NCI-H1436 treated with DMSO at 0.1 percent for 48 hours (cell line): ENCODE measurements at places on chromosomes 4 and X.
A peak's percentile ranks its signal among the peaks of the same experiment; 100 is the strongest.

DNA sequence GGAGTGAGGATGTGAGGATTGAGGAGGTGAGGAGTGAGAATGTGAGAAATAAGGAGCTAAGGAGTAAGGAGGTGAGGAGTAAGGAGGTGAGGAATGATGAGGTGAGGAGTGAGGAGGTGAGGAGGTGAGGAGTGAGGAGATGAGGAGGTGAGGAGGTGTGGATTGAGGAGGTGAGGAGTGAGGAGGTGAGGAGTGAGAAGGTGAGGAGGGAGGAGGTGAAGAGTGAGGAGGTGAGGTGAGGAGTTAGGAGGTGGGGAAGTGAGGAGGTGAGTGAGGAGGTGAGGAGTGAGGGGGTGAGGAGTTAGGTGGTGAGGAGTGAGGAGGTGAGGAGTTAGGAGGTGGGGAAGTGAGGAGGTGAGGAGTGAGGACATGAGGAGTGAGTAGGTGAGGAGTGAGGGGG, 74.8 kb upstream of the MXD4 start:
- no peak for DNase-seq

- no peak for DNase-seq
Measured at GRCh38 chrX:71930298-71930697, 19.7 kb downstream of the NHSL2 start.

DNA sequence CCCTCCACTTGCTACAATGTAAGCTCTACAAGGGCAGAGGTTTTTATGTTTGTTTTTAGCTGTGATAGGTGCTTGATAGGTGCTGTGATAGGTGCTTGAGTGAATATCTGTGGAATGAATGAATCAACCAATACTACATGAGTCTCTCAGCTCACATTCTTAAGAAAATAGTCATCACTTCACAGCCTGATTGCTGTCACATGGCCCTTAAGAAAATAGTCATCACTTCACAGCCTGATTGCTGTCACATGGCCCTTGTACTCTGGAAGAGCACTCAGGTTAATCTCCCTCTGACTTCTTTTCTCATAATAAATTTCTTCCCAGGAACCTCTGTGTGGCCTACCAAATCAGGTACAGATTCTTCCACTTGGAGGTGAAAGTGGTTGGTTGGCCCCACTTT, 335.2 kb downstream of the TENM3 start:
- DNase-seq, result no peak

- no peak for DNase-seq
Measured at GRCh38 chr4:85431156-85431555, 43.8 kb upstream of the ARHGAP24 start.

DNA sequence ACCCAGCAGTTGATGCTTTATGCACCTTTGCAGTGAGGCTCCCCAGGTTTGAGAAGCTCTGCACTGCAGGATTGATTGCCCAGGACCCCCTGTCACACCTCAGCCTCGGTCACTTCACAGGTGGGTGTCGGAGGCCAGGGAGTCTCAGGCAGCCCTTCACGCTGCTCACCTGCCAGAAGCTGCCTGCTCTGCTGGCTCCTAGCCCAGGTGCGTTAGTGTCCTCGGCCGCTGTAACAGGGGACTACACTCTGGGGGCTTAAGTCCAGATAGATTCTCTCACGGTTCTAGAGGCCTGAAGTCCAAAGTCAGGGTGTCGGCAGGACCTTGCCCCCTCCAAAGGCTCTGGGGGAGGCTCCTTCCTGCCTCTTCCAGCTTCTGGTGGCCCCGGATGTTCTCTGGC, 79.9 kb downstream of the CPZ start:
- DNase-seq, result no peak

DNA sequence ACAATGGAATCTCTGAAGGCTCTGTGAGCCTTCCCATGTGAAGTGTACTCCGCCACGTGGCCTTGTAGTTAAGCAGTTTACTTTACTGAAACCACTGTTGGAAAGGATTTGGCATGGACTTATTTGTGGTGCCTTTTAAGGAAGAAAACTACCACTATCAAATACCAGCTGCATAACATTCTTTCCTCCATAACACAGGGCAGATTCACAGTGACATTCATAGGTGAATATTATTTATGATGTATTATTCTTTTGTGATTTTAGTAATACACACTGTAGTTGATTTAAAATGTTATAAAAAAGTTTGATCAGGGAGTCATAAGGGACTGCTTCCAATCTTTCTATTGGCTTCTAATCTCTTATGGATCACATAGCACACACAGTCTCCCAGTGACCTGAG, 192.5 kb upstream of the AGTR2 start:
- no peak for DNase-seq

DNA sequence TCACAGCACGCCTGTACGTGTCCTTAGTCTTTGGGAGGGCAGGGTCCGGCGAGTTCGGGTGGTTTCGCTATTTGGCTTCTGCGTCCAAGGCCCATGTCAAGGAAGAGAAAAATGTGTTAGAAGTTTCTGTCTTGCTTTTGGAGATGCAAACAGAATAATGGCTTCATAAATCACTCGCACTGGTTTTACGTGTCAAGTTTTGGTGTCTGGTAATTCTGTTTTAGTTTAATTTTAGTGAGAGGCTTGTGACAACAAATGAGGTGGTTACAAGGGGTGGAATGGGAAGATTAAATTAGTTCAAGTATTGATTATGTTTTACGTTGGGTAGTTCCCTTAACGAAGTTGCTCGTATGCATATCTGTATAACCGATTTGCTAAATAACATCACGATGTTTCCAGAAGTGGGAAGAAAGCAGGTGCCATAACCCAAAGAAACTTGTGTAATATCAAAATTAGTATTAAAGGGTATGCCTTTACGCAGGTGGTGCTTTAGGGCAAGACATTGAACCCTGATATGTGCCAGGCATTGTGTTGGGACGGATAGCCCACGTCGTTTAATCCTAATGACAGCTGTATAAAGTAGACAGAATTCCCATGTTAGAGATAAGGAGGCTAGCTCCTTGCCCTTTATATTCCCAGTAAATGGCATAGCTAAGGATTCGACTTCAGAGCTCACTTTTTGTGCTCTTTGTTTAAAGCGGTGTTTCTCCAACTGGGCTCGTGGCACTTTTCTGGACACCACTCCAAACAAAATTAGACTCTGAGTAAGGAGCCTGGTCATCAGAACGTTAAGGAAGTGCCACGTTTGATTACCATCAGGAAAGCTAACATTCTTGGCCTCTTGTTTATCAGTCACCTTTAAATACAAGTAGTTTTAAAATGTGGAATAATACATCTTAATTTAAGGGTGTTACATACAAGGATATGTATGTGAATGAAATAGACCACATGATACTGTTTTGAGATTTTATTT, 843 bp downstream of the RPL34 start:
- no peak for DNase-seq

GRCh38 chr4:153428941-153429475, 37.2 kb upstream of the TMEM131L start:
- DNase-seq, result no peak

GRCh38 chr4:118801895-118802575, 33.9 kb downstream of the SEC24D start:
- no peak for DNase-seq

- DNase-seq, result no peak
Measured at GRCh38 chr4:16136827-16137226, 53.0 kb upstream of the PROM1 start.

- no peak for DNase-seq
Measured at GRCh38 chr4:157667836-157668235, 447.3 kb downstream of the GRIA2 start.

GRCh38 chr4:39544580-39545315, 17.5 kb upstream of the UGDH start:
- DNase-seq, result peak; percentile 66

GRCh38 chr4:78689261-78689660, 86.9 kb upstream of the BMP2K start:
- no peak for DNase-seq

DNA sequence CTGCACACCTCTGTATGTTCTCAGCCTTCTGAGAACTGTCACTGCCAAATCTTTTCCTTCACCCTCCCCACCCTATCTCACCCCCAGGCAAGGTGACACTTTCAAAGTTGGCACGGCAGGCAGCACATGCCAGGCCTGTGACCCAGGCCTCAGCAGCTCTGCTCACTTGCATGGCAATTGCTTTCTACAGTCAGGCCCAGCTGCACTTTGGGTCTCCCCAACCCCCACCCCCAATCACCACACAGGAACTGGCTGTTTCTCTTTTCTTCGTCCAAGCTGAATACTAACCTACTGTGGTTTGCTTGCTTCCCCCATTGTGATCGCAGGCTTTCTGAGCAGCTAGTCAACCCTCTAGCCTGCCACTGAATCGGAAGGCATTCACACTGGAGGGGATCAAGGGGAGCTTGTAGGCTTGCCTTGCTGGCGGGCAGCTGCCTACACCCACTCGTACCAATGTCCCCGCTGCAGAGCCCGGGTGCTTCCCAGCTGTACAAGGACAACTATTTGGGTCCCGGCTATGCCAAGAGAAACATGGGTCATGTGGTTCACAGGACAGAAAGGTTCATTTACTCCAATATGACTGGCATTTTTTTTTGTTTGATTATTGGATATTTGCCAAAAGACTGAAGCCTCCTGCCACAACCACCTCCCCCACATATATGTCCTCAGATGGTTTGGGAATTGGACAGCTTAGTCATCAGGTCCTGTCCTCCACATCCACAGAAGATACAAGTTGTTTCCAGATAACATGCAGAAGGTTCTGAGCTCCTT, 28.1 kb downstream of the SLC25A43 start:
- DNase-seq, result no peak

- no peak for DNase-seq
Measured at GRCh38 chr4:120277391-120277790, 210.7 kb upstream of the MAD2L1 start.

- DNase-seq, result no peak
Measured at GRCh38 chr4:68655764-68656444, 14.5 kb downstream of the UGT2B15 start.

GRCh38 chrX:140799216-140799615, 89.7 kb downstream of the LINC00632 start:
- no peak for DNase-seq

GRCh38 chr4:173807347-173807746, 277.3 kb upstream of the HAND2 start:
- DNase-seq, result no peak

- DNase-seq, result peak; percentile 1
Measured at GRCh38 chrX:103211012-103211715, 3.7 kb upstream of the BEX4 start.

GRCh38 chrX:41265615-41266014, 68.3 kb upstream of the DDX3X start:
- DNase-seq, result no peak

DNA sequence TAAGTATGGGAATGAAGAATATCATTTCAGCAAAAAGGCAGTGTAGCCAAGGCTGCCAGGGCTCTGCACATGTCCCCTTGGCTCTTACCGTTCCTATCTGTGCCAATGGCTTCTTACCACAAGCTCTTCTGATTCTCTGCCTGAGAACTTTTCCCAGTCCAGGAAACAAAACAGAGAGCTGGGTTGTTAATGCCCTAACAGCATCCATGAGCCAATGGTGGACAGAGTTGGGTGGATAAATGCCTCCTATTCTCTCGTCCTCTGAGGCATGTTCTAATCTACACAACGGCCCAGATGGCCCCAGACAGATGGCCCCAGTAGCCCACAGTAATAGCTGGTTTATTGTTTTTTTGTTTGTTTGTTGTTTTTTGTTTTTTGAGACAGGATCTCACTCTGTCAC, 28.0 kb downstream of the SCD5 start:
- DNase-seq, result no peak

GRCh38 chr4:31455612-31456011, 735.4 kb downstream of the PCDH7 start:
- DNase-seq, result no peak

DNA sequence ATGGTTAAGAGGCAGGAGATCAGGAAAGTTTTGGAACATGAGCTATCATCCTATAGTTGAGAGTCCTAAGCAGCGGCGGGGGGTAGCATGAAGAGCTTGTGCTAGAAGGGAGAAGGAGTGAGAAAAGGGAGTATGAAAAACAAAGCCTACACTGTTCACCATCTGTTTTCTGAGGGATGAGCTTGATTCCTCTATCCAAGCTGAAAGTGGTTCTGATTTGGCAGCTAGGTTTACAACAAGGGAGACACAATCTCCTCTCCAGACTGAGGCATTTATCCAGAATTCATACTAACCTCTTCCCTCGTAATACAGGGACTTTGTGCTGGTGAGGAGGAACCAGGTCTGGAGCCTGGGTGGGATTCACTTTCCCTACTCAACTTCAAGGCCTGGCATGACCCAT, 23.5 kb downstream of the TSC22D3 start:
- DNase-seq, result no peak

- no peak for DNase-seq
Measured at GRCh38 chr4:150286656-150287055, 208.4 kb downstream of the DCLK2 start.

DNA sequence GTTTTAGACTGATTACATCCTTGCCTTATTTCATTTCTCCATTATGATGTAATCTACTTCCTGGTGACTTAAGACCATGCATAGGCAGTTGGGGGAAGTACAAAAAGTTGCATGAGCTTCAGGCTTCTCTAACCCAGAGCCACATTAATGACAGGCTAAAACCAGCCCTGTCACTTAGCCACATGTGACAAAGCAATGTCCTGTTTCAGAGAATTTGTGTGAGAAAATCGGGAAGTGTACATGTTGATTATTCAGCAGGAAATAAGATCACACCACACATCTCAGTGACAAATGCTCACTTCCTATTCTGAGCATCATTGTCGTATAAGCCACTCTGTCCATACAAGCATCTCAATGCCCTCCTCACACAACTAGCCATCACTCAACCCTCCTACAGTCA, 98.5 kb upstream of the MAGEB16 start:
- DNase-seq, result no peak

DNA sequence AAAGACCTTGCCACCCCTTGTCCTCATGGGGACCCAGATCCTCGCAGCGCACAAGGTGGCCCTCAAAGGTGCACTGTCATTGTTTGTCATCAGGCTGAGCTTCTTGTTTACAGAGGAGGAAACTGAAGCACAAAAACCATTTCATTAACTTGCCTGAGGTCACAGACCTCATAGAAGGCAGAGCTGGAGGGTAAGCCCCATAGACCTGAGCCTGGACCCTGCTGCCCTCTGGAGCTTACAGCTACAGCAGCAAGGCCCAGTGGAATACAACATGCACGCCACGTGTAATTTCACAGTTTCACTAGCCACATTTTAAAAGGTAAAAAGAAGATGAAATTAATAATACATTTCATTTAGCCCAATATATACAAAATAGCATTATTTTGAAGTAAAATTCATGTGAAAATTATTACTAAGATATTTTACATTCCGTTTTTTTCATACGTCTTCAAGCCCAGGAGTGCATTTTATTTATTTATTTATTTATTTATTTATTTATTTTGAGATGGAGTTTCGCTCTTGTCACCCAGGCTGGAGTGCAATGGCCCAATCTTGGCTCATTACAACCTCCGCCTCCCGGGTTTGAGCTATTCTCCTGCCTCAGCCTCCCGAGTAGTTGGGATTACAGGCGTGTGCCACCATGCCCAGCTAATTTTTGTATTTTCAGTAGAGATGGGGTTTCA, 8.8 kb downstream of the JAKMIP1 start:
- DNase-seq, result no peak

GRCh38 chrX:136847874-136848273, 32.7 kb downstream of the RBMX start:
- DNase-seq, result no peak

- no peak for DNase-seq
Measured at GRCh38 chr4:38367642-38368174, 296.3 kb upstream of the KLF3 start.
